Astrocyte (in vitro differentiated cells and primary cell): ENCODE measurements at places on chromosomes 11 and 22.
A peak's percentile ranks its signal among the peaks of the same experiment; 100 is the strongest.

- no peak for DNase-seq
Measured at GRCh38 chr11:71116693-71117040, 135.7 kb downstream of the SHANK2 start.

GRCh38 chr11:6616596-6617250 is 2.5 kb downstream of the TPP1 start:
- DNase-seq: no peak

DNA sequence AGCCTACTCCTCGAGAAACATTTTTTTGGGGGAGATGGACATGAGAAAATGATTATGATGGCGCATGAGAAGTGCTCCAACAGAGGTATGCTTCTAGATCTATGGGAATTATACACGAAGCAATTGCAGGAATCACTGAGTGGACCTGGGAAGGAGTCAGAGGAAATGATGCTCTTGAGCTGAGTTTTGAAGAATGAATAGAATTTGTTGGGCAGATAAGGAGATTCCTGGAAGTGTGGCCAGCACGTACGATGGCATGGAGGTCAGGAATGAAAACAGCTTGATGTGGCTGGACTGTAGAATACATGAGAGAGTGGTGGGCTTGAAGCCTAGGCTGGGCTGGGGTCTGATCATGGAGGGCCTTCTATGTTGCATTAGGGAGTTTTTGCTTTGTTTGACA is 31.7 kb downstream of the ADAMTS15 start:
- peak; percentile 91 for DNase-seq

DNA sequence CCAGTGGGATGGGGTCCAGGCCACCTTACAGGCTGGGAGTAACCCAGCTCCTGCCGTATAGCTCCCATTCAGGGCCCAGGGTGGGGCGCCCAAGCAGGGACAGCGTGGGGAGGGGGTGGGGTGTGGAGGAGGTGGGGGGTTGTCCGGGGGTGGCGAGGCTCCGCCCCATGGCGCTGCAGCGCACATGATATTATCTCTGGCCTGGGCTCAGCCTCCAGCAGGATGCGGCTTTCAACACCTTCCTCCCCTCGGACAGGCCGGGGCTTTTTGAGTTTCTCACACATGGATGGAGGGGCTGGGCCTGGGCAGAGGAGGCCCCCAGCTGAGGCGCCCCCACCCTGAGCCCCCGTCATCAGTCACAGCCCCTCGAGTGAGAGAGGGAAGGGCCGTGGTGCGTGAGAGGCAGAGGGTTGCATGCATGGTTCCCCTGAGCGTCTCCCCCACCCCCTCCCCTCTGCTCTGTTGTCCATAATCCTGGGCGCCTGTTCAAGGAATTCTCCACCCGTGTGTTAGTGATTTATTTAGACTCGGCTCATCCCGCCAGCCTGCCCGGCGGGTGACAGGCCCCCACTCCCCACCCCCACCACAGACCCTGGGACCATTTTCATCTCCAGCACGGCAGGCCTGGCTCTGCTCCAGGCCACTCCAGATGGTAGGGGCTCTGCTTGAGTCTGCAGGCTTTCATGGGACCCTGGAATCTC is 44.9 kb downstream of the WNT11 start:
- DNase-seq: no peak

- DNase-seq: no peak
Measured at GRCh38 chr11:79050786-79051185, 390.0 kb downstream of the TENM4 start.

DNA sequence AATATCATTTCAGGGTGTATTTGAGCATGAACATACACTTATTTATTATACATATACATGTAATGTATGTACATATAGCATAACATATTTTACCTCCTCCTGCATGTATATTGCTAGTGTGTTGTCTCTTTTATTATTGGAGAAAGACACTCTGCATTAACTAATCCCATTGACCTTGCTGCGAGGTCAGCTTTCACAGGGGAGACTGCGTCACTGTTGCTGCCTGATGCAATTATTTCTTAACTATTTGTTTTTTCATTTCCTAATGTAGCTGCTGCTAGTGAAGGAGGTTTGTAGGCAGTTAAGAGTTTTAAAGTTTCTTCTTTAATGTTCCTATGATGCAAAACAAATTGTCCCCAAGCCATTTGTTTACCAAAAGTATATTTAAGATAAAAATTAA is 185.4 kb upstream of the CNTN5 start:
- DNase-seq: no peak

DNA sequence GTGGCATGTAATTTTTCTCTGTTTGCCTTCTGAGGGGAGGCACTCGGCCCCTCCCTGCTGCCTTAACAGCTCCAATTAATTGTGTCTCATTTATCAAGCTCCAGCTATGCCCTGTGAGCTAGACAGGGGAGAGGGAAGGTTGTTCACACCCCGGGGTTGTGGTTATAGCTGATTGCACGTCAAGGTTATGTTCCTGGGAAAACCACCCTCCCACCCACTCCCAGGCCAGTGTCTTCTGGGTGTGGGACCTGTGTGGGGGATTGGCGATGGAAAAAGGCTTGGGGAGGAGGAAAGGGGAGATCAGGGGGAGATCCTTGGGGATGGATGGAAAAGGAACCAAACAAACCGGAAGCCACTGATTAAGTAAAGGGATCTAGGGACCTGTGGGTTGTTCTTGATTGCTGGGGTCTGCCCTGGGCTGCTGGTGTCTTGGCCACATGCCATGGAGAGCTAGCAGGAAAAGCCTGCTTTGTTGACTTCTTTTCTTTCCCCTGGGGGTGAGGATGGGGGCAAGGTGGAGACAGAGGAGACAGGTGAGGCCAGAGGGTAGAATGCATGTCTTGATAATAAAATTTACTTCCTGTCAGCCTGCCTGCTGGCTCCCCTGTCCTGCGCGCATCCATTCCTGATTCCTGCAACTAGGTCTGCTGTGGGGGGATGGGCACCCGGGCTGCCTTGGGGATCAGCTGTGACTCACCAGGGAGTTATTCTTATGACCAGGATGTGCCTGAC is 13.5 kb upstream of the SORL1-AS1 start:
- peak; percentile 95 for DNase-seq

DNA sequence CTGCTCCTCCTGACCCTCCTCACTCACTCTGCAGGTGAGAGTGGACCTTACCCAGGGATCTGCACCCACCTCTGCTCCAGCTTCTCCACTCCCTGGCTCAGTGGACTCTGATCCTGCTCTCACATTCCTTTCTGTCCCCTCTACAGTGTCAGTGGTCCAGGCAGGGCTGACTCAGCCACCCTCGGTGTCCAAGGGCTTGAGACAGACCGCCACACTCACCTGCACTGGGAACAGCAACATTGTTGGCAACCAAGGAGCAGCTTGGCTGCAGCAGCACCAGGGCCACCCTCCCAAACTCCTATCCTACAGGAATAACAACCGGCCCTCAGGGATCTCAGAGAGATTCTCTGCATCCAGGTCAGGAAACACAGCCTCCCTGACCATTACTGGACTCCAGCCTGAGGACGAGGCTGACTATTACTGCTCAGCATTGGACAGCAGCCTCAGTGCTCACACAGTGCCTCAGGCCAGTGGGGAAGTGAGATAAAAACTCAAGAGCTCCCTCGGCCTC is 29.7 kb upstream of the VPREB1 start:
- no peak for DNase-seq

GRCh38 chr11:84260862-84261261 is 974.7 kb upstream of the CCDC90B start:
- peak; percentile 44 for DNase-seq

DNA sequence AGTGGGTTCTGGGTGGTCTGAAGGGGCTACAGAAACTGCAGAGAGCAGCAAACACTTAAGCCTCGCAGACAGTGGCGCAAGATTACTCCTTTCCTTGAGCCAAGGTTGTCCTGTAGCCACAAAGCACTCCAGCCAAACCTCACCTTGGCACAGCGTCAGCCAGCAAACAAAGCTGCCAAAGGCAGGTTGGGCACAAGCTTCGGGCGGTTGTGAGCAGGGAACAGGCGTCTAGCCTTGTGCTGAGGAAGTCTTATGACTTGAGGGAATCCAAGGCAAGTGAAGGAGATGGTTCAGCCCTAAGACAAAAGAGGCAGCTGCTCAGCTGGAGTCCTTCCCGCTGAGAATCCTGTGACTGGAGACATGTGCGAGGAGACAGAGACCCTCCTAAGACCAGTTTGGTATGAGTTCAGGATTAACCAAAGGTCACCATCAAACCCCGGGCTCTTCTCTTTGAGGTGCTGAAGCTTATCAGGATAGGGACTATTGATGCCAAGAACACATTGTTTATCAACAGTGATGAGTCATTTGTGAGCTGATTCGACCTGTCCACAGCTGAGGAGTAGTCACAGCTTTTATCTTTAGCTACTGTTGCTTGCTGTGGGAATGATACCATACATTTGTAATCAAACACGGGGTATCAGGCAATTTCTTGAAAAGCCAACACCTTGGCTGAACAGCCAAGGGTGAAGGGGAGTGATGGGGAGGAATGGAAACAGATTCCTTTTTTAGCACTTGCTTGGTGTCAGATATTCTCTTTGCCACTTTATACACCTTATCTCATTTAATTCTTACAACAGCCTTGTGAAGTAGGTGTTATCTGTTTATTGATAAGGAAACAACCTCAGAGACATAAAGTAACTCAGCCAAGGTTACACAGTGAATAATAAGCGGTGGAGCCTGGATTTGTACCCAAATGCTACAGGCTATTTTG is 4.6 kb downstream of the ADM start:
- DNase-seq: peak; percentile 61

- DNase-seq: peak; percentile 15
Measured at GRCh38 chr11:662689-663274, 25.7 kb downstream of the DRD4 start.

- peak; percentile 55 for DNase-seq
Measured at GRCh38 chr11:134120921-134121526, 52.2 kb downstream of the JAM3 start.

GRCh38 chr11:115518983-115519628 is 14.9 kb upstream of the CADM1 start:
- no peak for DNase-seq

DNA sequence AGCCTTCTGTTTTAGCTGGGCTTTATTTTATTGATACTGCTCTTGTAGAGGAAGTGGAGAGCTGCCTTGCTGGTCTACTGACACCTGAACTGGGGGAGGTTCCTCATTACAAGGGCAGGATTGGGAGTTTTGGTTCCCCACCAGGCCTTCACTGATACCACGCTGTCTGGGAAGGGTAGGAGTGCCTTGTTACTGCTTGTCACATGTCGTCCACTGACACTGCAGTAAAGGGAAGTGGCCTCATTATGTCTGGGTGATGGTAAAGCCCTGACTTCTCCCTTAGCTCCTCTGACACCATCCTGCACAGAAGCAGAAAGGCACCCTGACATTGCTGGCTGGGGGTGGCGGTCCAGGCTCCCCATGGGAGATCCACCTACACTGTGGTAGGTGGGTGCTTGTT is 38.7 kb upstream of the ELF5 start:
- DNase-seq: no peak

- DNase-seq: no peak
Measured at GRCh38 chr11:131324921-131325570, 45.4 kb upstream of the NTM start.

DNA sequence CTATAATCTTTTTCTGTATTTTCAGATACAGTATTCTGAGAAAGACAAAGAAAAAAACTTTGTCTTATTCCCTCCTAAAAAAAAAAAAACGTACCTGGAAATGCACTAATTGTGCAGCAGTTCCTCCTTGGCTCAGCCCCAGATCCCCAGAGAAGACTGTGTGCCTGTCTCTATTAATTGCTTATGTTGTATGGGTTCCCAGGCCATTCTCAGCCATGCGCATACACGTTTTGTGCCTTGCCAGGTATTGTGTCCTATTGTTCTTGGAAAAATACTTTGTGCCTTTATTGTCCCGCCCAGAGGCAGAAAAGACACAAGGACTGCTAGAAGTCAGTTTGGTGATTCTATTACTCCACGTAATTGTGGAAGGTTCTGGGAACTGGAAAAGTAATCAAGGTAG is 91.2 kb downstream of the PIWIL4 start:
- DNase-seq: no peak

- DNase-seq: no peak
Measured at GRCh38 chr11:57240757-57241156, 3.7 kb upstream of the APLNR start.

GRCh38 chr22:39206491-39206890 is 38.3 kb downstream of the PDGFB start:
- DNase-seq: no peak

GRCh38 chr22:23218867-23219251 is 38.5 kb downstream of the BCR start:
- peak; percentile 70 for DNase-seq

DNA sequence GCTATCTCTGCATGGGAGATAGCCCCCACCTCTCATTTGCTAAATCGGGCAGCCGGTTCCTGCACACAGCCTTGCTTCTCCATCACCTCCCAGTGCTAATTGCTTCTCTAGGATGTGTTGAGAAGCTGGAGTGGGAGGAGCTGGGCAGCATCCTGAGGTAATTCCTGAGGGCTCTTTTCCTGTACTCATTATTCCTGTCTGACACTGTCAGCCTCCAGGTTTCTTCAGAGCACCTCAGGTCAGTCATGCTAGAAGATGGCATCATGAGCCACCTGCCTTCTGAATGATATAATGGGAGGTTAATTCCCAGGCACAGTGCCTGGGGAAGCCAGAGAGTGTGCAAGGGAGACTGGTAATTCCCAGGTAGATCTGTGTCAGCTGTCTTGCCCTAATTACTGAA is 133.0 kb downstream of the RAB38 start:
- DNase-seq: no peak

DNA sequence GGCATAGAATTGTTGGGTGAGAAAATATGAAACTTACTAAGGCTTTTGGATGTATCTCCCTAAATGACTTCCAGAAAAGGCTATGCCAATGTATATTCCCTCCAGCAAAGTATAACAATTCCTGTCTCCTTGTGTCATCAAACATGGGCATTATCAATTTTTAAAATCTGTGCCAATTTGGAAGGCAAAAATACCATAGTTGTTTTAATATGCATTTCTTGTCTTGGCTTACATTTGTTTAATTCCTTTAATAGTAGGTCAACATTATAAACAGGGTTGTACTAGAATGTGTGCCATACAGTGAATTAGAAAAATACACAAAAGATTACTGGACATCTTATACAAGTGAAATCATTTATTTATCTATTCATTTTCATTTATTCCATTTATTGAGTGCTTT is 41.6 kb downstream of the DCUN1D5 start:
- DNase-seq: no peak

DNA sequence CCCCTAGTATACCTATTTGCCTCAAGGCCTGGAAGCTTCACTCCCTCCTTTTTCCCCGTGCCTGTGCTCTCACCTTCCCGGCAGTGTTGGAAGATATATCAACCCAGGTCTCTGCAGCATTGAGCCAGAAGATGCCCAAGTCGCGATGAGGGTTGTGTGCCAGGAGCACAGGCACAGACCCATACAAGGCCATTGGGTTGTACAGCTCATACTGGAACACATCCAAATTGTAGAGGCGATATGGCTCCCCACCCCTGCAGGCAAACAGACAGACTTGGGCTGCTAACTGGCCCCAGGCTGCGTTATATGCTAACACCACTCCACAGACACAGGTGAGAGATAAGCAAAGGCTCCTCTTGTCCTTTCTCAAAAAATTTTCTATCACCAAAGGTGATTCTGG is 10.7 kb upstream of the B3GAT3 start:
- no peak for DNase-seq
